SK-N-SH (cell line): ENCODE measurements at places on chromosomes 4 and X. TPM values are rescaled to one million over a fixed set of nuclear protein-coding genes. Genes with fewer than 3 reads are reported as not detected.

The ZNF711 gene
- 3.8 and 5.2 TPM in 2 replicates for polyA plus RNA-seq

The RIPPLY1 gene
- 0.08 TPM in 1 of 2 replicates, not detected in the other for polyA plus RNA-seq

The ABCE1 gene
- polyA plus RNA-seq = 48.3 and 51.8 TPM in 2 replicates

The MBNL3 gene
- polyA plus RNA-seq = 0.21 and 0.23 TPM in 2 replicates

The P2RY10 gene
- not detected in 2 replicates for polyA plus RNA-seq

The GAGE1 gene
- polyA plus RNA-seq = not detected in 2 replicates

The ARMCX4 gene
- polyA plus RNA-seq = 3.7 and 3.8 TPM in 2 replicates

The PCSK1N gene
- polyA plus RNA-seq = 24.8 and 35.0 TPM in 2 replicates

The HEPH gene
- polyA plus RNA-seq = 8.6 and 11.5 TPM in 2 replicates

The CNGA2 gene
- polyA plus RNA-seq = not detected in 2 replicates

The UCP1 gene
- not detected in 2 replicates for polyA plus RNA-seq

The CPLX1 gene
- polyA plus RNA-seq = 0.56 and 0.65 TPM in 2 replicates

The TLR10 gene
- polyA plus RNA-seq = not detected in 2 replicates

The FGF2 gene
- 11.1 and 17.0 TPM in 2 replicates for polyA plus RNA-seq

The RNF175 gene
- 0.06 and 0.10 TPM in 2 replicates for polyA plus RNA-seq
